EL (cell line): ENCODE measurements at places on chromosomes 12 and 14.

- DNase-seq, result peak; percentile 49
Measured at GRCh38 chr12:98416845-98417244, 98.5 kb upstream of the TMPO start.

DNA sequence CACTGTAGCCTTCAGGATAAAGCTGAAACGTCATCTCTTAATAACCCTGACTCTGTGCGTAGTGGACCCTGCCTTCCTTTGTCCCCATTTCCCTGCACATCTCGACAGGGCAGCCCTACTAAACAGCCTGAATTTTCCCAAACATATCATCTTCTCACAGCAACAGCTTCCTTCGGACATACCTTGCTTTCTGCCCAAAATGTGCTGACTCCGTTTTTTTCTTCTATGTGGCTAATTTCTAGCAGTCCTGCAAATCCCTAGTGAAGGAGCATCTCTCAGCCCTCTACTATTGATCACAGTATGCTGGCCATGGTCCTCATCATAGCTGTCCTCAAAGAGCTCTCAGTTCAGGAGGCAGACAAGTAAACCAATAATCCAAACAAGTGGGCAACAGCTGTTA is 53.1 kb upstream of the PCED1B start:
- no peak for DNase-seq

DNA sequence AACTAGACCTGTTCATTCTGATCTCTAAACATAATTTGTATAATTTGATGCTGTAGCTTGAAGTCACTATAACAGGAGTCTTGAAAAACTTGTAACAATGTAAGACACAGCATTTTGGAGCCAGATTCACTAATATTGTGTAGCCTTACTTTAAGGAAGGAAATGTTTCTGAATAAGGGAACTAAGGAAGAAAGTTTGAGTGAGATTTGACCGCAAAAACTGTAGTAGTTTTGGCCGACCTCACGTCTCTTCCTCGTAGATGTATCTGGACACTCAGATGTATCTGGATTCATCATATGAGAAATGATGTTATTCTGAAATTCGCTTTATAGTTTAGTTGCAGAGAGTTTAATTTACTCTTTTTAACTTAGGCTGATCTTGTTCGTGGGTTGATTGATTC is 13.9 kb upstream of the DNAH10 start:
- no peak for DNase-seq

DNA sequence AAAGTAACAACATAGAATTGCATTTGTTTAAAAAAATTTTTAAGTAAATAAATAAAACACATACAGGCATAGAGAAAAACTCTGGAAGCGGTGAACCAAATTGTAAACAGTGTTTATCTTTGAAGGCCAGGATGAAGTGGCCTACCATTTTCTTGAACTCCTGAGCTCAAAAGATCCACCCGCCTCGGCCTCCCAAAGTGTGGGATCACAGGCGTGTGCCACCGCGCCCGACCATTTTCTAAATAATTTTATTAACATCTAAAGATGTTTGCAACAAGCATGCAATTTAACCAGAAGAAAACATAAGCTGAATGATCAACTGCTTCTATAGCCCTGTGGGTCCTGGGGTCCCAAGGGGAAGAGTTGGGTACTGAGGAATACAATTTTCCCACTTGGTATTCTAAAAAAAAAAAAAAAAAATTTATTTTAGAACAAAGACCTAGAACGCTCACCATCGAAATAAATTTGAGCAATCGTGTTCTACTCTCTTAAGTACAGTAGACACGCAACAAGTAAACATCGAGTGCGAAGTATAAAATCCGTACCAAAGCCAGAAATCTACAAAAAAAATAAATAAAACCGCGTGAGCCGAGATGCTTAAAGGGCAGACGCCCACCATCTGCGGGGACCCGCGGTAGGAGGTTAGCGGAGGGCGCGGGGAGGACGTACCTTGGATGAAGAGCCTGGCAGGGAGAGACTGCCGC is 484 bp downstream of the MIS18BP1 start:
- peak; percentile 31 for DNase-seq

DNA sequence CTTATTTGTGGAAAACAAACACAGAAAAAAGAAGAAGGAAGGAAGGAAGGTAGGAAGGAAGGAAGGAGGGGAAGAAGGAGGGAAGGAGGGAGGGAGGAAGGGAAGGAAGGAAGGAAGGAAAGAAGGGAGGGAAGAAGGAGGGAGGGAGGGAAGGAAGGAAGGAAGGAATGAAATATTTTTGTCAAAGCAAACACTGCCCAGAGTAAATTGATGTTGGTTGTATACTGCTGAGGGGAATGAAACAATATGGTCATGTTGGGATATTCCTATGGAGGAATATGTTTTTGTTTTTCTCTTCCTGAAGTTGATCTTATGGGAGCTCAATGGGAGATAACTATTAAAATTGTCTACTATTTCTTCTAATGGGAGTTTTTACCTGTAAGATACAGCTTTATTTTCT is 717.5 kb upstream of the LRFN5 start:
- DNase-seq, result no peak

GRCh38 chr14:73743431-73743931 is 29.3 kb upstream of the PNMA1 start:
- DNase-seq, result no peak

- no peak for DNase-seq
Measured at GRCh38 chr12:130514149-130514551, 176.5 kb downstream of the PIWIL1 start.
